ENCODE measurements at places on chromosomes 2 and 18.

DNA sequence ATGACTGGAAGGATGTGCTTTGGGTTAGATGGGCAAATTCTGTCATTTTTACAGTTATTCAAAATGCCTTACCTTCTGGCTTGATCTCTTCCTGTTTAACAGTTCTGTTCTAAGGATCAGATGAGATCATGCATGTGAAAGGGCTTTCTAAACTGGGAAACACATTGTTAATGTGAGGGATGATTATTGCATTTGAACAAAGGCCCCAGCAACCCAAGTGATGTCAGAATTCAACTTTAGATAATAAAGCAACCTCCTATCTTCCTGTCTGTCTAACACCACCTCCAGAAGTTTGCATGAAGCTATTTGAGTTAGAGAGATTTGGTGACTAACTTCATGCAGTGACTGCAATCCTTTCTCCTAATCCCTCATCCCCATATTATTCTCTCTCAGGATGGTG, 77.8 kb upstream of the B3GNT2 start:
- no peak for DNase-seq

- DNase-seq, result no peak
Observed at GRCh38 chr2:213187386-213187785, 36.0 kb upstream of the IKZF2 start.

GRCh38 chr2:48419884-48420511, 110.0 kb upstream of the STON1 start:
- no peak for DNase-seq

DNA sequence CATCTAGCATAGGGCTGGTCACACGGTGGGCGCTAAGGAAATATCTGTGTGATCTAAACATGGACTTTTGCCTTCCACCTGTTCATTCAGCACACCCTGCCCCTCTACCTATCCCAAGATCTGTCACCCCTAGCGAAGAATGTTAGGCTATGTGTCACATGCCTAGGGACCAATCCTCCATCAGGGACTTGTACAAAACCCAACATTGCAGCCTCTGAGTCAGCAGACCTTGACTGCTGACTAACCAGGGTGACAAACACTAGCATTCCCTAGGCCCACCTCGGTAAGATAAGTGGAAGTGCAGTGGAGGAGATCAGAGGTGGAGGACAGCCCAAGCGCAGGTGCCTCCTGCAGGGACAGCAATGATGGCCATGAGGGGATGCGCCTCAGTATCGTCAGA, 99.2 kb downstream of the SOX11 start:
- no peak for DNase-seq

- DNase-seq, result no peak
Observed at GRCh38 chr2:23824777-23825212, 102.1 kb downstream of the ATAD2B start.

GRCh38 chr18:56148373-56148772, 490.0 kb downstream of the TXNL1 start:
- DNase-seq, result peak; percentile 10

GRCh38 chr2:187058198-187058597, 209.2 kb upstream of the ZSWIM2 start:
- no peak for DNase-seq

- DNase-seq, result no peak
Observed at GRCh38 chr18:3046216-3046808, 33.4 kb upstream of the LPIN2 start.

DNA sequence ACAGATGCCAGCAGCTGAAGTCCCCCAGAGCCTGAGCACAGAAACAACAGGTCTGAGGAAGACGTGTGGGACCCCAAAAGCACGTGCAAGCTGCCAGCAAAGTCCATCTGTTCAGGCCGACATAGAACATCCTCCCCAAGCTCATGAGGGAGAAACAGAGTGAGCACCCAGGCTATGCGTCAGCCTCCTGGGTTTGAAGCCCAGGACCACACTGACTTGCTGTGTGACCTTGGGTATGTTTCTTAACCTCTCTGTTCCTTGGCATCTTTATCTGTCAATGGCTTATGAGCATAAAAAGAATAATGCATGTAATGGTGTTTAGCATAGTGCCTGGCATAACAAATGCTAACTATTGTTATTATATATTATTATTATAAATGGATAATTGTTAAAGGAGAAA, 40.3 kb downstream of the COL4A4 start:
- no peak for DNase-seq

DNA sequence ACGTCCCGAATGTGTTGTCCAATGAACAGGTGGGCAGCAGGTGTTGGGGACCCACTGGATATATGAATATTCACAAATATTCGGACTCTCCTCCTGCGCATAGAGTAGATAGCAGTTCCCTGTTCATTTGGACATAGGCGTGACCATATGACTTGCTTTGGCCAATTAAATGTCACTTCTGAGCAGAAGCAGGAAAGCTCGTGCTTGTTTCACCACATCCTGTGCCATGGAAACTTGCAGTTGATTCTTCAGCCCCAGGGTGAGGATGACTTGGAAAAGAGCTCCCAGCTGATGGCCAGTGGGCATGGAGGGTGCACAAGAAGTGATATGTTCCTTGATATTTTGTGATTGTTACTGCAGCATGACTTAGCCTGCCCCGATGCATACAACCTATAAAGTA, 52.6 kb downstream of the PTPRM start:
- DNase-seq, result no peak

- no peak for DNase-seq
Observed at GRCh38 chr2:12442476-12442847, 274.3 kb upstream of the TRIB2 start.

DNA sequence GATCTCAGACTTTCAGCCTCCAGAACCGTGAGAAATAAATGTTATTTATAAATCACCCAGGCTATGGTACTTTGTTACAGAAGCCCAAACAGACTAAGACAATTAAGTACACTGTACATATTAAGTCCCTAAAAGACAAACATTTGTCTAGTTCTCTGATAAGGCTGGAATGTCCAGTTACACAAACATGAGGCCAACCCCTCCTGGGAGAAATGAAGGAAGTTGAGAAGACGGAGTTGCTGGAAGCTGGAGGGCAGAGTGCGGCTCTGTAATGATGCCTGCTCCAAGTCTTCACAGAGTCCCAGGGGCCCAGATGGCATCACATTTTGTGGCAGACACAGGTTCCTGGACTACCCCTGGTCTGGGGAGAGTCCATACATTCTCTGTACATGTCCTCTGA, 79.2 kb upstream of the ST8SIA3 start:
- DNase-seq, result no peak

DNA sequence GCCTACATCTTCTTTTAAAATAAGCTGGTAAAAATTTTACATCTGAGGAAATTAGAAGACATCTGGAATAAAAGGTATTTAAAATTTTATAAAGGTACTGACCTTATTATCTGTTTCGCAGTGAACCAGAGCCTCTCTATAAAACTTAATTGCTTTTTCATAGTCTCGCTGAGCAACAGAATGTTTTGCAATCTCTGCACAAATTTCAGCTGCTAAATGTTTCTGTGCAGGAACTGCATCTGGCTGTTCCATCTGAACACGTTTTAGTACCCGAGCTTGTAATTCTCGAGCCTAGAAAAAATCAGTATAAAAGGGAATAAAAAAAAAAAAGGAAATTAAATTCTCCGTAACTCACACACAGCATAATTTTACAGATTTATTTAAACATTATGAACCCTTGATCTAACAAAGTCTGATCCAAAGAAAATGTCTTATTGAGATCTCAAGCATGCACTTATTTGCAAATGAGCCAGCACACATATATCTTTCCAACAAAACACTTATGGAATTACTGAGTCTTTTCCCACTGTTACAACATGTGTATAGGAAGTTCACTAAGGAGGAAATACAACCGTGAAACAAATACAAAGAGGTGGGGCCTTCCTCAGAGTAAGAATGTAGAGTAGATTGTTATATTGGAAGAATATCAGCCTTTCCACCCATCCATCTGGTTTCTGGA, 51.8 kb downstream of the TTC21B start:
- DNase-seq, result no peak

- DNase-seq, result no peak
Observed at GRCh38 chr2:28471214-28471613, 24.6 kb upstream of the PLB1 start.

- no peak for DNase-seq
Observed at GRCh38 chr18:46497129-46497528, 159.9 kb downstream of the LOXHD1 start.

- no peak for DNase-seq
Observed at GRCh38 chr2:134217924-134218323, 35.9 kb upstream of the MGAT5 start.

GRCh38 chr18:78820161-78820834, 159.3 kb upstream of the SALL3 start:
- no peak for DNase-seq

DNA sequence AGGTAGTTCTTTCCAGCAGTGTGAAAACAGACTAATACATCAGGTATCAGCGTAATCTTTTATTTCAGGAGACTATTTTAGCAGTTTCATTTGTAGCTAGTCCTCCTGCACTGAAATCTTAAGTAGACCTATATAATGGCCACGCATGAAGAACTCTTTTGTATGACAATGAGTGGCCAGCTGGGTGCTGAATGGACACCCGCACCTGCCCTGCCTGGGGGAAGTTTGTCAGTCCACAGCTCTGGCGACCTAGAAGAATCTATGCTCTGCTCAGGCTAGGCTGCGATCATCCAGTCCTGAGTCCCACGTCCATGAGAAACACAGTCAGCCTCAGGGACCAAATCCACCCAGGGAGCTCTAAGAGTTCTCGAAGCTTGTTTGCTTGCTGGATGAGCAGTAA, 709.2 kb upstream of the ID2 start:
- no peak for DNase-seq

GRCh38 chr18:53950545-53950944, 273.9 kb downstream of the MBD2 start:
- DNase-seq, result no peak

GRCh38 chr2:172408143-172408766, 19.1 kb upstream of the ITGA6 start:
- DNase-seq, result no peak

- no peak for DNase-seq
Observed at GRCh38 chr2:127582863-127583861, 47.7 kb downstream of the MYO7B start.

DNA sequence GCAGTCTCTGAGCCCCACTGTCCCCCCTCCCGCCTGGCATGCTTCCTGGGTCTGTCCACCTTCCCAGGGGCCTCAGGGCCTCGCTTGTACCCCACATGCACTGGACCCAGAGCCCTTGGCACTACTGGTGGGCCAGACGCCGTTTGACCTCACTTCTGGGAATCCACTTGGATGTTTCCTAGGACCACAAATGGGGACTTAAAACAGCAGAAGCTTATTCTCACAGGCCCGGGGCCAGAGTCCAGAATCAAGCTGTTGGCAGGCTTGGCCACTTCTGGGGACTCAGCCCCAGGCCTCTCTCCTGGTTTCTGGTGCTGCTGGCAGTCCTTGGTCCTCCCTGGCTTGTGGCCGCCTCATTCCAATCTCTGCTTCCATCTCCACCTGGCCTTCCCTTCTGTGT, 19.6 kb downstream of the ANO7 start:
- no peak for DNase-seq

GRCh38 chr2:45008296-45009129, 739 bp downstream of the SIX2 start:
- no peak for DNase-seq

DNA sequence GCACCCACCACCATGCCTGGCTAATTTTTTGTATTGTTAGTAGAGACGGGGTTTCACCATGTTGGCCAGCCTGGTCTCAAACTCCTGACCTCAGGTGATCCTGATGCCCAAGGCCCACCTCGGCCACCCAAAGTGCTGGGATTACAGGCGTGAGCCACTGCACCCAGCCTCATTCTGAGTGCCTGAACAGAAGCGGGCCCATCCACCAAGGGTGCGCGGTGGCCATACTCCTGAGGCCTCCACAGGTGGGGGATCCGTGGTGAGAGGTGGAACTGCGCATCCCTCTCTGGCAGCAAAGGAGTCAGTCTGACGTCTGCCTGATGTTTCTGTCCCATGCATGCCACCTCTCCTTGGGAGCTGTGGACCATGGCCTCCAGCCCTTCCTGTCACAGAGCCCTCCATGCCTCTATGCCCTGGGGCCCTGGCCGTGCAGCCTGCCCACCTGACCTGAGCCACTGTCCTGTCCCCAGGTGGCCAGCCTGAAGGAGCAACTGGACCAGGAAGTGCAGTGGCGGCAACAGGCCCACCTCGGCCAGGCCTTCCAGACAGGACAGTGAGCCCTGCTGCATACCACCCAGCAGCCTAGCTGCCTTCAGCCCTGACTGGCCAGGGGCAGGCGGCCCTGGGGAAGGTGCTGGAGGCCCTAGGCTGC, 7.6 kb upstream of the SNED1 start:
- no peak for DNase-seq

DNA sequence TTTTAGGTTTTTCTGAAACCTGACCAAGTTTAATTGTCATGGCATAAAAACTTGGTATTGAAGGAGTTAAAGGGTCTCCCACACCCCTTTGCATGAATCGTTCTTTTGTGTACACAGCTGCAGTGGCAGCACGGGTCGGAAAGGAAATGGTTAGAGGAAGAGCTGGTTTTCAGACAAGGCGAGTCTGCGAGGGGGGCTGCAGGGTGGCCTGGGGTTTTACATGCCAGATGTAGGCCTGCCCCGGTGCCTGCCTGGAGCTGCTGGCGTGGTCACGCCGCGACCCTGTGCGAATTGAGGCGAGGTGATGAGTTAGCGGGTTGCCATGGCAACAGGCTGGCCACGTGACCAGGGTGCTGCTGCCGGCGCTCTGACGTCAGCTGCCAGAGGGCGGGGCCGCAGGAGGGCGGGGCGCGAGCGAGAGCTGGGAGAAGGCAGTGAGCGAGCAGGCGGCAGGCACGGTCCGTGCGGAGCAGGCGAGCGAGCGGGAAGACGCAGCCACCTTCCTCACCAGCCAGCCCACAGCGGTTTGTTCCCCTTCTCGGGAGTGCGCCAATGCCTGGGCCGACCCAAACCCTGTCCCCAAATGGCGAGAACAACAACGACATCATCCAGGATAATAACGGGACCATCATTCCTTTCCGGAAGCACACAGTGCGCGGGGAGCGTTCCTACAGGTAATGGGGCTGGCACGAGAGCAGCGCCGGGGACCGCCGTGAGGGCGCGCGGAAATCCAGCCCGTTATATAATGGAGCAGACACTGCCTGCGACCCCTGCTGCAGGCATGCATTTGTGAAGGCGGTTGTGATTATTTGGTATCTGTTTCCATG, at the start of gene MAPRE2:
Gene MAPRE2, plus strand, starts transcription at position 426 of the 827 bp plus-strand sequence. Its CDS starts 127 bp downstream, at position 553.
- peak; percentile 79 for DNase-seq

GRCh38 chr2:96145036-96145847, at the start of gene DUSP2:
DUSP2 (minus strand) TSS chr2:96145440; CDS start chr2:96145354, 86 bp downstream.
- DNase-seq, result no peak

- DNase-seq, result no peak
Observed at GRCh38 chr2:152166633-152167032, 8.9 kb downstream of the STAM2 start.

- DNase-seq, result no peak
Observed at GRCh38 chr18:76374330-76375281, 120.4 kb downstream of the ZNF516 start.

GRCh38 chr18:62198259-62198658, 11.2 kb downstream of the RELCH start:
- no peak for DNase-seq

- no peak for DNase-seq
Observed at GRCh38 chr2:55999790-56000189, 76.2 kb upstream of the EFEMP1 start.
